CD4-positive, alpha-beta T cell treated with Interferon alpha-2 for 1 hour (primary cell): ENCODE measurements at places on chromosomes 1 and 21.

- DNase-seq, result no peak
These were observed 173.7 kb downstream of the HIVEP3 start for GRCh38 chr1:41745022-41745421.

GRCh38 chr1:13587256-13588030 is 3.8 kb downstream of the PDPN start:
- DNase-seq, result no peak

GRCh38 chr1:93749487-93749886 is 67.8 kb upstream of the BCAR3 start:
- no peak for DNase-seq

DNA sequence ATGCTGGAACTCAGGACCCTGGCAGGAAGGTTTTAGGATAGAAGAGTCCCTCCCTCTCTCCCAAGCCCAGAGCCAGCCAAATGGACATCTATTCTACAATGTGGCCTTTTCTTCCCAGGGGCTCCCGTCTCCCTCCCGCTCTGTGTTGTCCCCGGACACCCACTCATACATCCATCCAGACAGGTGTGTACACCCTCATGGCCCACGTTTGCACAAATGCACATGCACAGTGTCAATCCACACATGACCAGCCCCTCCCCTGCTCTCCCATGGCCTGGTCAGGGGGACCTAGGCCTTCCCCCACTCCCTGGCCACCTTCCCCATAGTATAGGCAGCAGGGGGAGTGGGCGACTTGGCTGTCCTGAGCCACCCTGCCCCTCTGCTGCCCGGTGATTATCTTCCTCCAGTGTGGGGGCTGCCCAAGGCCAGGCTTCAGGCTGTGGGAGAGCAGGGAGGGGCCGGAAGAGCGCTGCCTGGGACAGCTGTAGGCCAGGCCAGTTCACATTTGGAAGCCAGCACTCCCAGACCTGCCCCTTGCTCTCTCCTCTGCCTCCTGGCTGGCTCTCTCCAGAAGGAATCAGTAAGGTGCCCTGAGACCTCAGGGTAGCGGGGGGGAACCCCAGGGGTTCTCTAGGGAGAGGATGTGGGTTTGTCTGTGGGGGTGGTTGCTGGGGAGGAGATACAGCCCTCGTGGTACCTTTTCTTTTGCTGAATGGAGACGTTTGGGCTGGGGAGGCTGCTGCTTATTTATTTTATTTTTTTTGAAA is 4.1 kb upstream of the PTPN7 start:
- peak; percentile 84 for DNase-seq

GRCh38 chr1:2144501-2145090 is 50.0 kb downstream of the FAAP20 start:
- no peak for DNase-seq

DNA sequence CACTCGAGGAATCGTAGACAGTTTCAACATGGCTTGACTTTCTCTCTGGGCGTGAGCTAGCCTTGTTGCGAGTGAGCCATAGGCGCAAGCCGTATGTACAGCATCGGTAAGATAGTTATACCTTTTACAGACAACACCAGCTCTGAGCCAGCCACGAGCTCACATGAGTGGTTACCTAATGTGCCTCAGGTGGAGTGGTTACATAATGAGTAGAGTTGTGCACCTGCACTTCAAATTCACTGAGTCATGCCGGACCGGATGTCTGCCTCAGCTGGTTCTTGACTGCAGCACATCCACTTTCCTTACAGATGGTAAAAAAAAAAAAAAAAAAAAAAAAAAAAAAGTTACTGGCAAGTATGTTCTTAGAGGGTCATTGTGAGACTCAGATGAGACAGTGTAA is 360.4 kb upstream of the NR5A2 start:
- DNase-seq, result no peak

DNA sequence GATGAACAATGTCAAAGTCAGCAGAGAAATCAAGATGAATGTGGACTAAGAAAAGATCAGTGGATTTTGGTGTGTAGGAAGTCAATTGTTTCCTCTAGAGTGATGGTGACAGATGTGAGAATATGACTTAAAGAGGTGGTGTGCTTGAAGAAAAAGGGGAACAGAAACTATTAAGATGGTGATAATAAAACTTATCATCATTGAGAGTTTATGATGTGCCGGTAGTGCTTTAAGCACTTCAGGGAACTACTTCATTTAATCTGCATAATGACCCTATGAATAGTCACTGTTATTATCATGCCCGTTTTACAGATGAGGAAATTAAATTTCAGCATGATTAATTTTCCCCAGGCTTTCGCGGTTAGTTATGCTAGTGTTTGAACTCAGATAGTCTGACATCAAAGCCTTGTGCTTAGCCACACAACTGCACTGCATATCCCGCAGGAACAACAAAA is 246.9 kb upstream of the LRRC7 start:
- no peak for DNase-seq

DNA sequence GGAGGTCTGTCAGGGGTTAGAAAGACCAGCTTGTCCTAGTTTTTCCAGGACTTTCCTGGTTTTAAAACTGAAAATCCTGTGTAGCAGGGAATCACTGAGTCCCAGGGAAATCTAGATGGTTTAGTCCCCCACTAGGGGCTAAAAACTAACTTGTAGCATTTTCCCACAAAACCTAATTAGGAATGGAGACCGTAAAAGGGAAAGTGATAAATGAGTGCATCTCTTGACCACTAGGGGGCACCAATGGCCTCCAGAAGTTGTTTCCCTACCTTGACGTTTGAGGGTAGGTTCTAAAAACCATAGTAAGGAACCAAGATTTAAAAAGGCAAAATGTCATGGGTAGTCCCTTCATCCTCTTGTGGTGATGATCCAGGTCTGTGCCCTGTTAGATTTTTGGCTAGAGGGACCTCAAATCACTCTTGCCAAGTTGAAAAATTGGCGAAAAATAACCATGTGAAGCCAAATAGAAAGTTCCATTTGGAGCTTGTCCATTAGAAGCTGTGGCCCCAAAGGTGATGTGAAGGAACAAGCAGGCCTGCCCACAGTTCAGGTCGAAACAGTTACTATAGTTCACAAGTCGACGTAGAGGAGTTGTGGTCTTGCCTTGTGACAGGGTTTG is 24.5 kb downstream of the CLIC6 start:
- peak; percentile 28 for DNase-seq

DNA sequence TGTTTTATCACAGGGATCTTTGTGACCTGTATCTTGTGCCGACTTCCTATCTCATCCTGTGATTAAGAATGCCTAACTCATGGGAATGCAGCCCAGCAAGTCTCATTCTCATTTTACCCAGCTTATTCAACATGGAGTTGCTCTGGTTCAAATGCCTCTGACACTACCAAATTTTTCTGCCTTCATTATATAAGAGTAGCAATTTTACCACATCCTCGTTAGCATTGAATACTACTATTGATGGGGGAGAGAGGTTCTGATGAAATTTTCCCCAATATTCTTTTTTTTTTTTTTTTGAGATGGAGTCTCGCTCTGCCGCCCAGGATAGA is 44.5 kb upstream of the PPIH start:
- DNase-seq, result no peak

GRCh38 chr1:44584167-44584566 is 90.1 kb downstream of the TMEM53 start:
- DNase-seq, result no peak

- no peak for DNase-seq
These were observed 6.5 kb downstream of the TAL1 start for GRCh38 chr1:47225430-47226100.

DNA sequence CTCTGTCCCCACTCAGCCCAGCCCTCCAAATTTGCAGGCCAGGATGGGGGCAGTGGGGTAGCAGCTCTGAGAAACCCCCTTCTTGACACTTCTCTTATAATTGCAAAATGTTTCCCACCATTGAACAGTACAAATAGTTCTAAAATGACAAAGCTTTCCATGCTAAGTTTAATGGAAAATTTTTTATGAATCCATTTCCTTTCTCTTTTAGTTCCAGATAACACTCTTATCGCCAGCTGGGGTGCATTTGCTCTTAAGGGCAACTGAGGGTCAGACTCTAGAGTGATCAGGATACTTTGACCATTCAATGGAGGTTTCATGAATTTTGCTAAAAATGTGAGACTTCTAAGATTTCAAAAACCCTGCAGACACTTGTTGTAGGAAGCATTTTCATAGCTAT is 29.9 kb downstream of the PIK3C2B start:
- no peak for DNase-seq

DNA sequence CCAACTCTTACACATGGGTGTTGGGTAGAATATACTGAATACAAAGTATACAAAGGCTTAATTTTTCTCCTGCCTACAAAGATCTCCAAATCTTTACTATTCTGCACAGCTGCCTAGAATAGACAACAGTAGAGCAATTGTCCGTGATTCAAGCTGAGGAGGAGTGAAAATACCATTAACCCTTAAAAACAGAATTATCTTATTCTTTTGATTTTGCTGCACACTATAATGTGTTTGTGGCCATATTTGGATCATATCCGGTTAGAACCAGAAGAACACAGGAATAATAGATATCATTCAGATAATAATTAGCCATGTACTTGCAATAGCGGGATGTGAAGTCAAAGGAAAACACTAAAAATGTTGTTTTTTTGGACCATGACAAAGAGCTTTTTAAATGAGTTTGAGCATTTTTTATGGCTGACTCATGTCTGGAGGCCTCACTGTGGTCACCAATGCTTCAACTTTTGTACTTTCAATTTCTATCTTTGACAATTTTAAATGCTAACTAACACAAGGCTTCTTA is 197.6 kb upstream of the FOXD3 start:
- no peak for DNase-seq

DNA sequence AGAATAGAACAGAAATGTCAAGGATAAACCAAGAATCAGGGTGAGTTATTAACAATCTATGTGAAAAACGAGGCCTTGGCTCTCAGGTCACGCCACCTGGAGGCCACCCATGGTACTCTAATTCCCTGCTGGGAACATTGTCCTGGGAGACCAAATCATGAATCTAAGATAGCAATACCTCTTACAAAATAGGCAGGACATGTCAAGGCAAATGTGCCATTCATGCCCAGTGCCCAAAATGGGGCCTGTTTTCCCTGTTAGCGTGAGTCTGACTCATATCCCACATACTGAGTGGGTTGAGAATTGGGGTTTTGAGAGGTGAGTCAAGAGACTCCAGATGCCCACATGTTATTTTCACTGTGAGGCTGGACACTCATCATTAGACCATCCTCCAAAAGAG is 380.8 kb downstream of the HHIPL2 start:
- DNase-seq, result peak; percentile 10

- DNase-seq, result no peak
These were observed 175.8 kb downstream of the DHRS3 start for GRCh38 chr1:12442217-12442616.

GRCh38 chr1:8155528-8156186 is 129.5 kb upstream of the ERRFI1 start:
- DNase-seq, result no peak

GRCh38 chr21:32956061-32956656 is 69.6 kb upstream of the OLIG2 start:
- DNase-seq, result no peak

DNA sequence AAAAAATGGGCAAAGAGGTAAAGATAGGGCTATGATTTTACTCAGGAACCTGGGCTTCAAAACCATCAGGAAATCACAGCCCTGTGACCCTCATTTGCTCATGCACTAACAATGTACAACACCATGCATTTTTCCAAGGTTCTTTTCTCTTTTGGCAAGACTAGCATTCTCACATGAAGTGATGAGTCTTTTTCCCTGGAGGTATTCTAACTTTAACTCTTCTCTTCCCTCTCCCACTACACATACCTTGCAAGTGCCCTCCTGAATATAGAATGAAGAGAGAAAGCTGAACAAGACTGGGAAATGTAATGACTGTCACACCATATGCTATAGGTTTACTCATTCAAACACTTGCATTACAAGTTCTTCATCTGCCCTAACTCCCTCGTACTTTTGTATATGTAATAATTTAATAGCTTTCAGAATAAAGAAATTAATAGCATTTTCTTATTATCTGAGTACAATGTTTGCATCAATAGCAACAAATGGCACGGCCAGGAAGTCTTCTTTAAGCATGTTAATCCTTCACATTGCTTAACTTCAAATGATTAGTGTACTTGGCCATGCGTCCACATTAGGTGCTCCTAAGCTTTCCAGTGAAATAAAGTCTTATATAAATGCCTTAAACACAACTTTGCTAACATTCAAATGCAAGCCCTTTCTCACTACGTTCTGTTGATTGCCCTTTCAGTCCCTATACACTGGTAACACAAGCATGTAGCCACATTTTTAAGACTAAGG is 1.8 kb downstream of the NIBAN1 start:
- DNase-seq, result no peak

DNA sequence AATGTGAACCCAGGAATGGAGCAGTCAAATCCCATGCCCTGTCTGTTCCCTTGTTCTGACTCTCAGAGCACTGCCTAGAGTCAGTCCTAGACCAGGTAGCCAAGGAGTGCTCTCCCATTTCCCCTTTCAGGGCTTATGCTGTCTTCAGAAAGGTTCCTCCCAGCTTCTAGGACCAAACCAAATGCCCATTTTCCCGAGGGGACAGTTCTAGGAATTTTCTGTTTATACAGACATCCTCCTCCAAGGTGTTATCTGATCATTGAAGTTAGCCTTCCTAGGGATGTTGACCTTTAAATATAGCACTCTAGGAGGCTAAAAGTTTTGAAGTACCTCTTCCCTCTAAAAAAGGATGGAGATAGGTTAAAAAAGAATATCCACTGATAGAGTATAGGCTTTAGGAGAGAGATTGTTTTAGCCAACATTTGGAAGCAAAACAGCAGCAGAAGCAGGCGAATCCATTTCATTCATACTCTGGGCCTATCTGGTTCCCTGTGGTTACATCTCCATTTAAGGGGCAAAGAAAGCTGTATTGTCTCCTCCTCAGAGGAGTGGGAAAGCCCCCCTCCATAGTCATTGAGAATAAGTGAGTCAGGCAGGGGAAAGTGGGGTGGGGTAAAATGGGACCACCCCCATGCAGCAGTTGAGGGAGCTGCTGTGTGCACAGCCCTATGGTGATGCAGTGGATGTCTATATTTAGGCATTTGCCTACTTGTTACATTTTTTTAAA is 126.5 kb downstream of the SPATA46 start:
- DNase-seq, result no peak

DNA sequence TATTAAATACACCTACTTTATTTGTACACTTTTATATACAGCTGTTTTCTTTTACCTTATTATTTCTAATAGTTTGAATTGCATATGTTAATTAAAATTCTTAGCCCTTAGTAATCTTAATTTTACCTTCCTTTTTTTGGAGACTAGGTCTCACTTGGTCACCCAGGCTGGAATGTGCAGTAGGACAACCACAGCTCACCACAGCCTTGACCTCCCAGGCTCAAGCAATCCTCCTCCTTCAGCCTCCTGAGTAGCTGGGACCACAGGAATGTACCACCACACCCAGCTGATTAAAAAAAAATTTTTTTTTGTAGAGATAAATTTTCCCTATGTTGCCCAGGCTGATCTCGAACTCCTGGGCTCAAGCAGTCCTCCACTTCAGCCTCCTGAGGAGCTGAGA is 15.0 kb upstream of the SDC3 start:
- no peak for DNase-seq

- no peak for DNase-seq
These were observed 33.7 kb downstream of the ZYG11B start for GRCh38 chr1:52759908-52760307.

- DNase-seq, result no peak
These were observed 29.9 kb upstream of the ATP2B4 start for GRCh38 chr1:203596673-203597210.
